Head of caudate nucleus (tissue), 42 donors: ENCODE measurements at places on chromosomes 4 and X.

DNA sequence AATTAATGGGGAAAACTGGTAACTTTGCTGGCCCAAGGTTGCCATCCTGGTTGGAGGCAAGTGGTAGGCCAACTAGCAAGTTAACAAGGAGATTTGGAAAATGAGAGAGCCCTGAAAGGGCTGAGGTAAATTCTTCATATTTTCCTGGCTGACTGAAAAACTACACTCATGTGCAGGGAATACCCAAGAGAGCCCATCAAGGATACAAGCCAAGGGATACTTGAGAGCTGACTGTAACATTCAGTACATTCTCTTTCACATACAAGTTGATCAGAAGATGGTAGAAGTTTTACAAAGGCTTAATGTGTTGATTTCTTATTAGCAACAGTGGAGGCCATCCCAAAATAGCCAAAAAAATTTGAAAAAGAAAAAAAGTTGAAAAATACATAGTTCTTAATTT lies 33.3 kb downstream of the IL2 start:
- DNase-seq: no peak

DNA sequence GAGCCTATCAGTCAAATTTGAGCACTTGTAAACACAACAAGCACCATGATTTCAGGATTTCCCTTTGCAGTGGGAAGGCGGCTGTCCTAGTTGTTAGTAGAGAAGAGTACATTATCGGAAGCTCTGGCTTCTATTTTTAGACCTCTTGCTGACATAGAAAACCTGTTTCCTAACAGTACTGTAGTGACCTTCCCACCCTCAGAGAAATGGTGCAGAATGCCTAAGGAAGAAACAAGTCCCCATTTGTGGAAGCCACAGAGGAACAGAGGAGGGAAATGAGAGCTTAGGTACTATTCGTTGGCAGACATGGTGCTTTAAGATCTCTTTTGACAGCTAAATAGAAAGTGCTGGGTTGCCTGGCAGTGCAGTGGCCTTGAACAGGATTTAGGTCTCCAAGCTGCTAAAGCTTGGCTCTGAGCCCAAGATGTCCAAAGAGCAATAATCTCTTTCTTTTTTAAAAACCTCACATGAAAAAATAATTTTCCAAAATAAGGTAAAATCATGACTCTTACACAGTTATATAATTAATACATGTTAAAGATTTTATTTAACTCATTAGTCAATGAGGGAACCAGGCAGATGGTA lies 24.9 kb downstream of the GLRA2 start:
- DNase-seq: no peak

GRCh38 chrX:153638436-153639176 lies 8.4 kb upstream of the DUSP9 start:
- DNase-seq: no peak

DNA sequence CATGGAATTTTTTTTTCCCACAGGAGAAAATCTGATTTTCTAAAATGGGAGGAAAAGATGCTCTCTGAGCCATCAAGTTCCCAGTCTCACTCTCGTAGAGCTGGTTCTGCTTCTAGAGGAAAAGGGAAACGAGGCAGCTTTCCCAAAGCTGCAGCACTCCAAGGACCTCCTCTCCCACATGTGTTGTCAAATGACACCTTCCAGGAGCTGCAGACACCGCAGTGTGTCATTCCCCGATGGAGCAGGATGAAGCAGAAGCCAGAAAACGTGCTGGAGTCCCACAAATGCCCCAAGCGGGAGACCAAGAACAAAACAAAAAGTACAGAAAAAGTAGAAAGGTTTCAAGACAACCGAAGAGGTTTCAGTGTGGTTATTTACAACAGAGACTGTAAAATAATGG lies 348.1 kb downstream of the ARHGAP10 start:
- DNase-seq: peak; percentile 48

DNA sequence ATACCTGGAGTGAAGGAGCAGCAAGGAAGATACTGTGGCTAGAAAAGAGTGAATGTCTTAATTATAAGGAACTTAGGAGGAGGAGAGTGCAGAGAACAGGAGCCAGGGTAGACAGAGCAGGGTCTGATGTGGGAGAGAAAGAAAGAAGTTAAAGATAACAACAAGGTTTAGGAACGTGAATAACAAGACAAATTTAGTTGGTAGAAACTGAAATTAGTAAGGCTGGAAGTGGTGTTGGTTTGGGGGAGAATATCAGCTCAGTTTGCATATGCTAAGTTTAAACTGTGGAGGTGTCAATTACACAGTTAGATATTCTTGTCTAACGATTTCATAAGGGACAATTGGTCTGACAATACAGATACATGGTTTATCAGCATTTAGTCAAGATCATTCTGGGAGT lies 1123.7 kb upstream of the PABPC4L start:
- DNase-seq: no peak

- no peak for DNase-seq
These were observed 5.1 kb upstream of the MYOZ2 start for GRCh38 chr4:119130365-119131065.

DNA sequence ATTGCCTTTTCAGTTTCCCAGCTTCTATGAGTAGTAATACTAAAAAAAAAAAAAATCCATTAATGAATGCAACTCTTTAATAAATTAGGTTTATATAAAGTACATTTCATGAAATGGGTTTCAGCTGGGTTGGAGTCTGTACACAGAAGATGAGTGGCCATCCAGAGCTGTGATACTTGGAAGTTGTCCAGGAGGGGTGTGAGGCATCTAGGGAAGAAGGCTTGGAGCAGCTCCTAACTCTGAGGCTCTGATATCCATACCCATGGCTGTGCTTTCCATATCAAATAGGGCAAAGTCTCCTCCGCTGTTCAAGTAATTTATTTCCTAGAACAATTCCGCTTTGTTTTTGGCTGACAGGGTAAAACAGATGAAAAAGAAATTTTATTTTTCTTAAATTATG lies 423.3 kb upstream of the TENM3 start:
- no peak for DNase-seq

DNA sequence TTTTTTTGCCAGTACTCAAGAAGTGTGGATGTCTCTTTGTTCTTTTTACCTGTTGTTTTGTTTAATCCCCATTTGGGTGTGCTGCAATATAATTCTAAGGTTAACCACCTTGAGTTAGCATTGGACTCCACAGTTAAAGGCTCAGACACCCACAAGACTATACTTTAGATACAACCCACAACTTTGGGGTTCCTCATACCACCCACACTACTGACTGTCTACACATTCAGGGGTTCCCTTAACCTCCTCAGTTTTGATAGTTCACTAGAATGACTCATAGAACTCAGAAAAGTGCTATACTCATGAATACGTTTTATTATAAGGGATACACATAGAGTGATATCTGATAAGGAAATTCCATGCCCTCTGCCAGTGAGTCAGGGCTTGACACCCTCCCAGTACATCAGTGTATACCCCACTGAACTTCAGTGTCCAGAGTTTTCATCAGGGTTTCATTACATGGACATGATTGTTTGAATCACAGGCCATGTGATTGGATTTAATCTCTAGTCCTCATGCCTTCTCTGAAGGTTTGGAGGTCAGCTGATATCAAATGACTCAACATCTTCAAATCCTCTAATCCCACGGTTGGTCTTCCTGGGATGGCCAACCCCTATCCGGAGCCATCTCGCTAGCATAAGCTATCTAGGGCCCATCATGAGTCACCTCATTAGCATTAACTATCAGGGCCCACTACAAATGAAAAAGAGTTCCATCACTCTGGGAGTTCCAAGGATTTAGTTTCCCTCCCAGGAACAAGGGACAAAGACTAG lies 357.7 kb upstream of the EMCN start:
- DNase-seq: no peak

DNA sequence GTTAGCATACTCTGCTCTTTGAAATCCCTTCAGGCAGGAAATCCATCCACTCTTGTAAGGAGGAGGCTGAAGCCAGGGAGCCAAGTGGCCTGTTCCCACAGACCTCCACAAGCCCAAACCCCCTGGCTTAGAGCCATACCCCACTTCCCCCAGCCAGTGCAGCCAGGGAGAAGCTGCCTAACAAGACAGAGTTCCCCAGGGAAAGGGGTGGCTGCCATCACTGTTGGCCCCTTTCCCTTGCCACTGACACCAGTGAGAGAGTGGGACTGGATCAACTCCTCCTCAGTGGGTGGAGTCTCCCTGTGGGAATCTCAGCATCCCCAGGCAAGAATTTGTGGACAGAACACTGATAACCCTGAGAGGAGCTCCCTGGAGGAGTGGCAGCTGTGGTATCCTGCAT lies 389.4 kb downstream of the PABPC4L start:
- DNase-seq: no peak

DNA sequence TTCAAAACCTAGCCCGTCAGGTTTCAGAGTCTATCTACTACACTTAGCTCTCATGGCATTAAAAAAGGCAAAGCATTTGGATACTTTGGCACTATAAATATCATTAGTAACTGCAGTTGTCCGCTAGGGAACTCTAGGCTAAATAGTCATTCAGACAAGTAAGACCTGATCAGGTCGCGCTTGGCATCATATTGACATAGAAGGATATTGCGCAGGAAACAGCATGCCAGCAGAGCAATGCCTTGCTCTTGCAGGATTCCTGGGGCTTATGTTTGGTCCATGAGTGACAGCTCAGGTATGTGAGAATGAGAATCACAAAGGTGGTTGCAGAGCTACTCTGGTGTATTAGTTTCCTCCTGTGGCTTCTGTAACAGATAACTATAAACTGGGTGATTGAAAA lies 62.7 kb downstream of the KDM6A start:
- DNase-seq: no peak

- DNase-seq: no peak
These were observed 57.7 kb downstream of the MAD2L1 start for GRCh38 chr4:120008957-120009356.

- no peak for DNase-seq
These were observed 607.4 kb upstream of the FAM241A start for GRCh38 chr4:111537871-111538270.

DNA sequence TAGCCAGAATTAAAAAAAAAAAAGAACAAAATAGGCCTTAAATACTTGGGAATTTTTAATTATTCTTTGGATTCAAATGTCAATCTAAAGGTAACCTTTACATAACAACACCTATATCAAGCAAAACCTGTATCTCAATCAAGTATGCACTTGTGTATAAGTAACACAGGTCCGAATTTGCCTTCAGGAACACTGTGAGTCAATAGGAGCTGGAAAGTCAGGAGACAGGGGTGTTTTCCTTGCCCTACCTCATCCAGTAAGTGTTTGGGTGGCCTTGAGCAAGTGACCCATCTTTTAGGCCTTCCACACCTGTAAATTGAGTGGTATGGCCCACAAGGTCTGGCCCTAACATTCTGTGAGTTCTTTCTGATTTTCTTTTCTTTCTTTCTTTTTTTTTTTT lies 40.8 kb upstream of the VEGFD start:
- DNase-seq: no peak
